Left renal cortex interstitium (tissue), 4 donors: ENCODE measurements at places on chromosomes 7 and 10. TPM values are rescaled to one million over a fixed set of nuclear protein-coding genes. Genes with fewer than 3 reads are reported as not detected.

DNA sequence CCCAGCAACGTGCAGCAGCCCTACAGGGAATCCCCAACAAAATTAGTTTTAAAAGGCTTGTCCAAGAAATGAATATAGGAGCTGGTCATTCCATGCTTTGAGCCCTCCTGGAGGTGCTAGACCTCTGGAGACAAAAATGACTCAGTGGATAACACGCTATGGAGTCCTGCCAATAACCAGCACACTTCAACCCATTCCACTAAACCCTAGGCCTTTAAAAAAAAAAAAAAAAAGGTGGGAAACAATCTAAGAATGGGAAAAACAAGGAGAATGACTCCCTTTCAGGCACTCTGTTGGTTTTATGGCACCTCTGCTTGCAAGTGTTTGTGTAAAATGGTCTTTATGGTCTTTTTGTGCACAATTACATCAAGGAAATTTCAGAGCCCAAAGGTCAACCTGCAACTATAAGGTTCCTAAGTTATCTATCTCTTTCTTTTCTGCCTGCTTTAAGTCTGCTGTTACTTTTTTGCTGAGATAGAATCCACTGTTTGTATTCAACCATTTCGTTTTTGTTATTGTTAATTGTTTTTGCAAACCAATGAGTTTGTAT lies 21.3 kb downstream of the AVL9 start:
- DNase-seq = no peak

GRCh38 chr7:100545360-100546128 lies 6.5 kb downstream of the AGFG2 start:
- no peak for DNase-seq

- DNase-seq = no peak
These were observed 12.9 kb upstream of the ABCA13 start for GRCh38 chr7:48158404-48158803.

GRCh38 chr10:130038611-130039109 lies 72.0 kb downstream of the C10orf143 start:
- no peak for DNase-seq

DNA sequence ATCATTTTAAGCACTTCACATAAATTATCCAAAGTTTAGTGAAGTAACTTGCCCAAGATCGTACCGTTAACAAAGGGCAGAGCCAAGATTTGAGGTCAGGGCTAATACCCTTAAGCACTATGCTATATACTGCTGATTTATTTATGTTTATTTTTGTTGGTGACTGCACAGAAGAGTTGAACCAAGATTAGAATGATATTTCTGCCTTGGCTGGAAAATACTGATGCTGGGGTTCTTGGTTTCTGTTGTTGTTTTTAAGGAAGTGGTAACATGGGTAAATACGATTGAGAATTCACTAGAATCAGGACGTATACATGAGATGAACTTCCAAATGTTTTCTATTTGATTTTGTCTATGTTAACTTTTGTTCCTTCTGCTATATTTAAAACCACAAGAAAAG lies 9.3 kb downstream of the ADD3 start:
- no peak for DNase-seq

DNA sequence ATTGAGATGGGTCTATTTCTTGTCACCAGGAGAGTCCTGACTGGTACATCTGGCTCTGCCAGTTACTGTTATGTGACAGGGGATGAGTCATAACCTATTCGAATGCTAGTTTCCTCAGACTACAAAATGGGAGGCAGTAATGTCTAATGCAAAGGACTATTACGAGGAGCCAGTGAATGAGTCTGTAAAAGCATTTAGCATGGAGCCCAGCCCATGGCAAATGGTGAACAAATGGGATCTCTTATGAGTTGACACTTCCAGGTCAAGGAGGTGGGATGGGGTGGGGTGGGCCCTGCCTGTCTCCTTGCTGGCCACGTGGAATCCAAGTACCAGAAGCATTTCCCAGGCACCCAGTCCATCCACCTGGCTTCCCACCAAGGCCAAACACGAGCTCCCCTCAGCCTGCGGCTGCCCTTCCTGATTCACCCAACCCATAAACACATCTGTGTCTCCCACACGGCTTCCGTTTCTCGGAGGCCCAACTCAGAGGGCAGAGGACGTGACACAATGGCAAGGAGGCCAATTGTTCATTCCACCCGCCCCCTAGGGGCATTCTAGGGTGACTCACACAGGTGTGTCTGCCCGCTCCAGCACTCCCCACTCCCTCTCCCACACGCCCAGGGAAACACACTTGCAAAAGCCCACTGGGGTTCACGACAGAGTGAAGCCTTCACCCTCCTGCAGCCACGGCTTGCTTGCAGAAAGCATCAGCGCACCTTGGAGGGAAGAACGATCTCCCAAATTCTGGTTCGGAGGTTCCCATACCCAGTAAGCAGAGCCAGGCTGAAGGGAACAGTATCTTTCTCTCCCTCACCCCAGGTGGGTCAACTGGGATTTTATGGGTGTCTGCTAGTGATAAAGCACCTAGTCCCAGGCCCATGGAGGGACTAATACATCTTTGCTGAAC lies 109.8 kb downstream of the SH3PXD2A start:
- no peak for DNase-seq

DNA sequence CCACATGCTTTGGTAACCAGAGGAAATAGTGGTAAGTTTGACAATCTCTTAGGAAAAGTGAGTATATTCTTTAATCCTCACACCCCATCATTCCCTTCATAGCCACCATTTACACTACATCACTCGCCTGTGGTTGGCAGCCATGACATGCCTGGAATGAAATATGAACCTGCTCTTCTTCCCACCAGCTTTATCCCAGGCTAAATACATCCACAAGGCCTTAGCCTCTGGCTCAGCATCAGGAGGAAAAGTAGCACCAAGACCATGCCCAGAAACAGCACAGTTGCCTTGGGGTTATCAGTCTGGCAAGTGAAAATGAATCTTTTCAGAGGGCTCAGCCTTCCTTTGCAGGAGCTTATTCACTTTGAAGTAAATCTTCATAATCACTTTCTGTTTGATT lies 40.3 kb downstream of the SGCE start:
- no peak for DNase-seq

DNA sequence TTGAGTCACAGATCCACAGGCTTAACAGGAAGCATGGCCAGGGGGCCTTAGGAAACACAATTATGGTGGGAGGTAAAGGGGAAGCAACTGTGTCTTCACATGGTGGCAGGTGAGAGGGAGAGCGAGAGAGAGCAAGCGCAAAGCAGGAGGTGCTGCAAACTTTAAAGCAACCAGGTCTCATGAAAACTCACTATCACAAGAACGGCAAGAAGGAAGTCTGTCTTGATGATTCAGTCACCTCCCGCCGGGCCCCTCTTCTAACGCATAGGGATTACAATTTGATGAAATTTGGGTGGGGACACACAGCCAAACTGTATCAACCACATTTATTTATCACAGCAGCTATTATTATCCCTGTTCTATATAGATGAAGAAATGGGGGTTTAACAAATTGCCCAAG lies 201.6 kb downstream of the DPP6 start:
- no peak for DNase-seq

DNA sequence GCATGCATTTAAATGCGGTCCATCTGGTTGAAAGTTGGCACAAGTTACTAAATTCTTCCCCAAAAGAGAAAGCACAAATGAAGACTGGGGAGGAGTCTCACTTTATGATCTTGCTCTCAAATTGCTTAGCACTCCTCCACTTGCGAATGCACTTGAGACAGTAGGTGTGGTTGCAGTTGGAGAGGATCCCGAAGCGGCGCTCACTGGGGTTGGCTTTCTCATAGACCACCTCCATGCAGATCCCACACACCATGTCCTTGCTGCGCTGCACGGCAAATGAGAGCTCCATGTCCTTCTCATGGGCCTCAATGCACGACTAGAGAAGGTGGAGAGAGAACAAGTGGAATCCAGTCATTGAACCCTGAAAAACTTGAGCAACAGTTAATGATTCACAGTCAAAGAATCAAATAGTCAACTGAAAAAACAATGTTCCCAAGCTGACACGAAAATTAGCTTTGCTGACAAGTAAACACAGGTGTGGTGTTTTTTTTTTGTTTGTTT lies 22.7 kb downstream of the MKRN1 start:
- no peak for DNase-seq

GRCh38 chr7:133054162-133054840 lies 27.6 kb downstream of the CHCHD3 start:
- no peak for DNase-seq

Gene SEMA3D
- 37.4 TPM for polyA plus RNA-seq

Gene PNLIP
- not detected for polyA plus RNA-seq

Gene FAM107B
- 78.9 TPM for polyA plus RNA-seq

Gene TIAL1
- 188 TPM for polyA plus RNA-seq

Gene ZNF25
- 16.1 TPM for polyA plus RNA-seq

Gene STN1
- 23.1 TPM for polyA plus RNA-seq

Gene DIP2C
- 23.6 TPM for polyA plus RNA-seq

Gene CDC14C
- 0.05 TPM for polyA plus RNA-seq
